Stimulated activated CD4-positive, alpha-beta T cell treated with anti-CD3 and anti-CD28 coated beads, Interleukin-15, amount 100 ng/mL, for 24 hours (primary cell): ENCODE measurements at places on chromosomes 3 and 15.

- no peak for DNase-seq
Observed at GRCh38 chr15:29126821-29127461, 142.7 kb downstream of the NSMCE3 start.

DNA sequence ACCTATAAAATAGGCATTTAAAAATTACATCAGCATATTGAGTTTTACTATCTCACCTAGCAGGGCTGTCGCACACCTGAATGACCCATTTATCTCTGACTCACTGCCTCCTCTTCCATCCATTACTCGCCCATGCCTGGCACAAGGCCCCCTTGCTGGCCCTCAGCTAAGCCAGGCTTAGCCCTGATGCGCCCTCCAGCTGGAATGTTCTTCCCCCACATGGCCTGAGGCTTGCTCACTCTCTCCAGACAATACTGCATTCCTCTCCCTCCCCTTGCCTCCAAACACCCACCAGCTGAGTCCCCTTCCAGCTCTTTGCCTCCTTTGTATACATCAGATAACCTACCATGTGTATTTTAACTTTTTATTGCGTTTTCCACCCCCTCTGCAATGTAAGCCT, 7.2 kb downstream of the SH3BP5 start:
- DNase-seq = no peak

GRCh38 chr15:45093622-45094357, 20.2 kb downstream of the DUOX2 start:
- DNase-seq = no peak

GRCh38 chr3:59191651-59192050, 141.8 kb upstream of the CFAP20DC start:
- DNase-seq = no peak

GRCh38 chr3:80014576-80014975, 246.8 kb upstream of the ROBO1 start:
- DNase-seq = no peak

GRCh38 chr3:124201786-124202185, 209.9 kb upstream of the ROPN1 start:
- no peak for DNase-seq

GRCh38 chr15:50009634-50010033, 109.4 kb downstream of the ATP8B4 start:
- no peak for DNase-seq

- DNase-seq = no peak
Observed at GRCh38 chr3:185649414-185649813, 63.3 kb downstream of the SENP2 start.

GRCh38 chr15:97708252-97708651, 252.3 kb upstream of the ARRDC4 start:
- DNase-seq = no peak

DNA sequence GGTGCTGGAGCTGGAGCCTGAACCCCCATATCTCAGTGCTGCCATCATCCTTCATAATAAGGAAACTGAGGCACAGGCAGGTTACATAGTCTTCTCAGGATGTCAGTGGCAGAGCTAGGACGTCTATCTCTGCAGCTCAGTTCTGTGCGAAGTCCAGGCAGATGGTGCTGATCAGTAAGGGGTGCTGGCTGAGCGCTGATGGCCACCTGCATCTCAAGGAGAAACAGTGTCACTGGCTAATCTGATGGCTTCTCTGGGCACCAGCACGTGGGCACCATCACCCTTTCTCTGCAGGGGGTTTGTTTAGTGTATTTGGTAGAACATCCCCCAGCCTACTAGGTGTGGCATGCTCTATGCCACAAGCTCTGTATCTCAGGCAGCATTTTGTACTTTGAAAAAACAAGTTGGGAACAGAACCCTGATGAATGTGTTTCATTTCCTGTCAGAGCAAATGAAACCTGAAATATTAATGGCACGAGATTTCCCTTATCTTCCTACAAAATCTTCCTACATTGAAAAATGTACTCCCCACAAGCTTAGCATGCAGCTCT, 35.1 kb downstream of the APBA2 start:
- DNase-seq = no peak

DNA sequence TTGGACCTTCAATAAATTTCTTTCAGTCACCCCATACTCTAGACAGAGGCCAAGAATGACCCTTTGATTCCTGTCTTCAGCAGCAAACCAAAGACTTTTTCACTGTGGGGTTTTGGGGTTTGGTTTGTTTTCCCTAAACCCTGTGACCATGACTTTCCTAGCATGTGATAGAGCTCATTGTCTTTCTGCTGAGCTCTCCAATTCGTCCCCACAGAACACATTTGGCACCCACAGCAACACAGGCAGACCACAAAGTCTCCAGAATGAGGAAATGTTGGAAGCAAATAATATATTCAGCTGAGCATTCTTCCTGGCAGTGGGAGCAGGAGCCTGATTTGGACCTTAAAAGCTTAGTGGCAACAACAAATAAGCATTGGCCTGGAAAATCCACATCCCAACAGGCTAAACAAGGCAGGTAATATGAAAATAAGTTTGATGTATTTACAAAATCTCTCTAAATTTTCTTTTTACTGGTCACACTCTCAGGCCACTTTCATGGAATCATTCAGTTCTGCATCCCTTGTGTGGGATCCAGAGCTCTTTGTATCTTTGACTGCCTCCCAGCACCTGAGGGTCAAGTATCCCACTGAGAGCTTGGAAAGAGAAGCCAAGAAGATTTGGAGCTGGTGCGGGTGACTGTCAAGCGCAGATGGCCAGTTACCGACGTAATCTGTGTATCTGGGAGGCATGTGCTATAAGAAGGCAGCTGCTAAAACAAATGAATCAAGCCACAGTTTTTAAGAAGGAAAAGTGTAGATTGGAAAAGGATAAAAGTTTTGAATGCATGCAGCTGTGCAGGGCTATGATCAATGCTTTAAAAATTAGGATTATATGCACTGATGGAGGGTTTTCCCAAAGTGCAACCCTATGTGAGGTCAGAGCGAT, 36.5 kb upstream of the CPB1 start:
- no peak for DNase-seq

GRCh38 chr3:49609815-49610214, 55.5 kb downstream of the BSN start:
- DNase-seq = no peak

GRCh38 chr15:67897646-67898339, 57.9 kb upstream of the RNU6-1 start:
- no peak for DNase-seq

- DNase-seq = no peak
Observed at GRCh38 chr3:13598201-13598600, 49.3 kb downstream of the FBLN2 start.

- no peak for DNase-seq
Observed at GRCh38 chr15:101193120-101193644, 58.7 kb downstream of the CHSY1 start.
